Dermis microvascular lymphatic vessel endothelial cell (primary cell): ENCODE measurements at places on chromosomes 2 and 18. TPM values are rescaled to one million over a fixed set of nuclear protein-coding genes. Genes with fewer than 3 reads are reported as not detected.

ATP6V1C2 gene
- total RNA-seq: under 0.01 TPM in 2 replicates

RFTN2 gene
- total RNA-seq: 9.8 and 10.6 TPM in 2 replicates

DHRS9 gene
- not detected in 2 replicates for total RNA-seq

COBLL1 gene
- total RNA-seq: 1.6 and 2.2 TPM in 2 replicates

NLRC4 gene
- under 0.01 TPM in 1 of 2 replicates, not detected in the other for total RNA-seq

THADA gene
- total RNA-seq: 17.8 and 18.6 TPM in 2 replicates

CKAP2L gene
- 2.0 and 3.1 TPM in 2 replicates for total RNA-seq

DOK6 gene
- 0.51 and 2.3 TPM in 2 replicates for total RNA-seq

ANKRD44 gene
- total RNA-seq: 3.6 and 10.4 TPM in 2 replicates

FAM110C gene
- 0.39 and 0.51 TPM in 2 replicates for total RNA-seq

LGALSL gene
- 2.3 and 3.8 TPM in 2 replicates for total RNA-seq

AMER3 gene
- not detected in 2 replicates for total RNA-seq

GAREM2 gene
- 0.13 and 0.51 TPM in 2 replicates for total RNA-seq

COQ10B gene
- total RNA-seq: 20.5 and 27.8 TPM in 2 replicates

MYL1 gene
- total RNA-seq: not detected in 2 replicates

DNAH6 gene
- under 0.01 TPM in 2 replicates for total RNA-seq

ZEB2 gene
- total RNA-seq: 0.51 TPM in 2 replicates

TTR gene
- total RNA-seq: not detected in 2 replicates

CELF4 gene
- total RNA-seq: 0.13 and 0.25 TPM in 2 replicates
